ENCODE measurements at places on chromosomes 13 and 19. TPM values are rescaled to one million over a fixed set of nuclear protein-coding genes. Genes with fewer than 3 reads are reported as not detected.

ADAMTSL5 gene
- total RNA-seq: 0.05 TPM

DNA sequence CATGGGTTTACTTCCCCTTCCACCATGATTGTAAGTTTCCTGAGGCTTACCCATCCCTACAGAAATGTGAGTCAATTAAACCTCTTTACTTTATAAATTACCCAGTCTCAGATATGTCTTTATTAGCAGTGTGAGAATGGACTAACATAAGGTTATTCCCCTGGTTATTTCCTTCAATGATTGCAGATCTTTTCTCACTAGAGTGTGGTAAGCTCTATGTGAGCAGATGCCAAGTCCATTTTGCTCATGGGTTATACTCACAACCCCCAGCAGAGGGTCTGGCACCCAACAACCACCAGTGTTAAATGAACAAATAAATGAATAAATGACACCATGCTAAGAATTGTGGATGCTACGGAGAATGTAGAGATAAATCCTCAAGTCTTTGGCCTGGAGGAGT, 472.8 kb downstream of the LIG4 start:
- no peak overlapping the region for H3K4me3 ChIP-seq
- DNase-seq: no peak
- no peaks in the 10 kb centered on the region for H3K27me3 ChIP-seq
- H3K4me1 ChIP-seq: no peaks in the 10 kb centered on the region

GRCh38 chr13:24605923-24606372, 74.3 kb upstream of the ATP12A start:
- no peak for DNase-seq
- H3K27ac ChIP-seq: no peak overlapping the region
- no peaks in the 10 kb centered on the region for H3K27me3 ChIP-seq
- no peaks in the 10 kb centered on the region for H3K36me3 ChIP-seq
- no peak overlapping the region for H3K4me3 ChIP-seq
- H3K4me1 ChIP-seq: no peaks in the 10 kb centered on the region

CCL25 gene
- 287 TPM for total RNA-seq

DNA sequence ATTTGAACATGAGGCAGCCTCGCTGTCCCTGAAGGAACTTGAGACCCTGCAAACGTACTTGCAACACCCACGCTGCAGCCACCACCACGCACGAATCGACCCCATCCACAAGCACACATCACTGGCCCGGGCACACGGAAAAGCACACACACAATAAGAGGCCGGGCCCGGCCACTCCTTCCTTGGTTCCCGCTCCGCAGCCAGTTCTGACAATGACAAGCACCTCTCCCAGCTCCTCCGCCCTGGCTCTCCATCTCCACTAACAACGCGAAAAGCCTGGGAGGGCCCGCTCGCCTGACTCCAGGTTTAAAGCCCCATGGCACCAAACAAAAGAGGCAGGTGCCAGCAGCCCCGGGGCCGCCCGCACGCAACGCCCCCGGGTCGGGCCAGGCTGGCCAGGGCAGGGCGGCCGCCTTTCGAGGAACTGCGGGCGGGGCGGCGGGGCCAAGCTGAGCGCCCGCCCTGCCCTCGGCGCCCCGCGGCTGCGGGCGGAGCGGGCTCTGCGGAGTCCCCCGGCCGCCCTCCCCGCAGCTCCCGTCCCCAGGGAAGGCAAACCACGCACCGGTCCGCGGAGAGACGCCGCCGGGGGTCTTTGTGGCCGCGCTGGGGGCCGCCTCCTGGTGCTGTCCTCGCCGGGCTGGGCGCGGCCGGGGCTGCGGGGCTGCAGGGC, 495 bp downstream of the DCLK1 start:
- no peak overlapping the region for H3K4me3 ChIP-seq
- no peak overlapping the region for H3K27ac ChIP-seq
- H3K27me3 ChIP-seq: peaks cover 32% of the 10 kb centered on the region
- H3K4me1 ChIP-seq: no peaks in the 10 kb centered on the region
- no peak for DNase-seq

- H3K36me3 ChIP-seq: no peaks in the 10 kb centered on the region
- no peak for DNase-seq
- no peak overlapping the region for H3K4me3 ChIP-seq
- no peaks in the 10 kb centered on the region for H3K27me3 ChIP-seq
Measured at GRCh38 chr13:28621449-28621848, 37.5 kb upstream of the POMP start.

- H3K27me3 ChIP-seq: no peaks in the 10 kb centered on the region
- H3K27ac ChIP-seq: no peak overlapping the region
- H3K36me3 ChIP-seq: no peaks in the 10 kb centered on the region
Measured at GRCh38 chr13:32905063-32905863, 111.0 kb upstream of the KL start.

- H3K27ac ChIP-seq: no peak overlapping the region
- no peak for DNase-seq
- no peak overlapping the region for H3K4me3 ChIP-seq
- no peaks in the 10 kb centered on the region for H3K4me1 ChIP-seq
Measured at GRCh38 chr19:13428352-13428751, 77.9 kb downstream of the CACNA1A start.

GRCh38 chr13:41610404-41610803, 153.1 kb downstream of the RGCC start:
- no peak overlapping the region for H3K4me3 ChIP-seq
- no peaks in the 10 kb centered on the region for H3K4me1 ChIP-seq
- H3K27ac ChIP-seq: no peak overlapping the region
- no peaks in the 10 kb centered on the region for H3K27me3 ChIP-seq
- peaks cover 20% of the 10 kb centered on the region for H3K36me3 ChIP-seq

GRCh38 chr13:23751195-23751594, 138.0 kb downstream of the MIPEP start:
- H3K4me3 ChIP-seq: no peak overlapping the region
- DNase-seq: no peak
- H3K27me3 ChIP-seq: no peaks in the 10 kb centered on the region
- no peak overlapping the region for H3K27ac ChIP-seq
- no peaks in the 10 kb centered on the region for H3K36me3 ChIP-seq

DNA sequence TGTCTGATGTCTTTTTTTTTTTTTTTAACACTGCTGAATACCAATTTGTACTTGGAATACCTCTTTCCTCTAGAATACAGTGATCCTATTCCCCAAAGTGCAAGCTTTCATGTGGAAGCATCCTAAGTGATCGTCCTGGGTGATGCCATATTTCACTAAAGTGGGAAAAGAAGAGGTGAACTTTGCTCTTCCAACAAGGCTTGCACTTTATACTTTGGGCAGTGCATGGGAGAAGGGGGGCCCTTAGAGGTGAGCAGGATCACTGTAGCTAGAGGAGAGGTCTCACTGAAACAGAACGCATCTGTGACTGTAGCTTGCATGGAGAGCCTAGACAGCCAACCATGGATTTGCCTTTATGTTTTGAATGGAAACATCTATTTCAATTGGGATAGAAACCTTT, 173.8 kb downstream of the STK24 start:
- no peak overlapping the region for H3K27ac ChIP-seq
- H3K36me3 ChIP-seq: no peaks in the 10 kb centered on the region
- DNase-seq: no peak
- no peak overlapping the region for H3K4me3 ChIP-seq
- H3K4me1 ChIP-seq: no peaks in the 10 kb centered on the region

DNA sequence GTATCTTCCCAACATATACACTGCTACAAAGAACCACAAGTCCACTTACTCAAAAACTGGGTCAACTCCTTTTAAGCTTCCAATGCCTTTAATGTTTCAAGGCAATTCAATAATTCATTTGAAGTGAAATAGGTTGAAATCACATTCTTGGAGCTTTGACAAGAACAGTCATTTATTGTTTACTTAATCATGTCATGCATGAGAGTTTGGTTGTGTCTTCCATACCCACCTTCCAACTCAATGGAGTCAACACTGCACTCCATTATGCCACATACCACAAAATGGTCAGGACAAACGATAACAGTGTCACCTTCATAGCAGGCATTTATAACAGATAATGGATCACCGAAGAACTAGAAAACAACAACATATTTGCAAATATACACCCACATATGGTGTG, 506.3 kb downstream of the UQCRFS1 start:
- H3K36me3 ChIP-seq: no peaks in the 10 kb centered on the region
- H3K27me3 ChIP-seq: no peaks in the 10 kb centered on the region
- H3K4me1 ChIP-seq: peaks cover 2% of the 10 kb centered on the region
- H3K27ac ChIP-seq: no peak overlapping the region

DNA sequence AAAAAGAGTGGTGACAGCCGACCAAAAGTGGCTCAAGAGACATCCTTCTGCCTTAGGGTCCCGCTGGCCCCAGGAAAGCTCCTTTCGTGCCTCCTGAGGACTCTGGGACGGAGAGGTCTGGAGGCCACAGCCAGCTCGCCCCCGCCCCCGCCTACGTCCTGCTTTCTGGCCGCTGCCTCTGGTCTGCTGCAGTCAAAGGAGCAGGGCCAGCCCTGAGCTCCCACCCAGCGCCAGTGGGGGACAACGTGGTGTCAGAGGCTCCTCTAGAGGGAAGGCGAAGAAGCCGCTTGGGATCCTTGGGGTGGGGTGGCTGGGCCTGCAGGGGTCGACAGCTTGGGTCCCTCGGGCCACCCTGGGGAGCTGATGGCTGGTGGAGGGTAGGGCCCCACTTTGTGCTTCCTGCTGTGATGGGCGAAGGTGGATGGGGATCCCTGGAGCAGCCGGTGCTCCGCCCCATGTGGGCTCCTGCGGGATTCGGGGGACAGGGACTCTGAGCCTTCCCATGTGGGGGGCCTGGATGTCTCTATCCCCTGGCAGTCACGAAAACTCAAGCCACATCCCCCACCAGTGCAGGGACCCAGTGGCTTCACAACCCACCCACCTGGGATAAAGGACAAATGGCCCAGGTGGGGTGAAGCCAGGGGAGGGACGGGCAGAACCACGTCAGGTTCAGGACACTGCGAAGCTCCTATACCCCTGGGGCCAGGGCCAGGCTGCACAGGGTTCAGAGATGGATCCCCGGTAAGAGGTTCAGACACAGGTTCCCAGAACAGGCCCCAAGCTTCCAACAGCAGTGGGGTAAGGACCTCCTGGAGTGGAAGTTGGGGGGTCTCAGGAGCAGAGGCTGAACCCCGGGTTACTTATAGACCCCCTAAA, 9.0 kb upstream of the DIRAS1 start:
- no peak overlapping the region for H3K4me3 ChIP-seq
- H3K27me3 ChIP-seq: peaks cover 4% of the 10 kb centered on the region
- H3K27ac ChIP-seq: no peak overlapping the region
- H3K36me3 ChIP-seq: peaks cover 22% of the 10 kb centered on the region

KLK6 gene
- total RNA-seq: 0.24 TPM

DNA sequence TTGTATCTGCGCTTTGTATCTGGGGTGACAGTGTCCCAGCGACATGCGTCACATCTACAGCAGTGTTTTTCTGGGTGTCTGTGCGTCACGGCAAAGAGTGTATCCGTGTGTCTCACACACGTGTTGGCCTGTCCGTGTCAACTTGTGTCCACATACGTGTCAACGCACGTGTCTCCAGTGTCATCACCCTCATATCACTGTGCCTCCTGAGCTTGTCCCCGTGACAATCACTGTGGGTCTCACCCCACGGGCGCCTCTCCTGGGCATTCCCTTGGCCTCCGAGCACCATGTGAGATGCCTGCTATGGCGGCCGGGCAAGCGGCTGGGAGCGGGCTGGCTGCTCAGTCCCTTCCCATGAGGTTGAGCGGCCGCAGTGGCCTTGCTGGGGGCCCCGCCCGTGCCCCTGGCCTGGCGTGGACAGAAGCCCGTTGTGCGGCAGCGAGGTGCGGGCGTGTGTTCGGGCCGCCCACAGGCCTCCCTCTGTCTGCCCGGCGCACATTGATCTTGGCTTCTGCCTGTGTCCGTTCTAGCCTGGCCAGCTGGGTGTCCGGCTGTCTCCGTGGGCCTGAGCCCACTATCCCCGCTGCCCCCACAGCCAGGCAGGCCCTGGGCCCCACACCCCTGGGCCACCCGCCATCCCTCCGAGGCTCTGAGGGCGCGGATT, 6.4 kb downstream of the NFIX start:
- no peaks in the 10 kb centered on the region for H3K4me1 ChIP-seq
- no peak for DNase-seq
- no peaks in the 10 kb centered on the region for H3K36me3 ChIP-seq
- H3K27ac ChIP-seq: peak overlapping the region; percentile 42
- no peak overlapping the region for H3K4me3 ChIP-seq
- peaks cover 93% of the 10 kb centered on the region for H3K27me3 ChIP-seq

IZUMO2 gene
- not detected for total RNA-seq

Measured in thymus (tissue), 14 donors.